ENCODE measurements at places on chromosomes 5 and 9.

DNA sequence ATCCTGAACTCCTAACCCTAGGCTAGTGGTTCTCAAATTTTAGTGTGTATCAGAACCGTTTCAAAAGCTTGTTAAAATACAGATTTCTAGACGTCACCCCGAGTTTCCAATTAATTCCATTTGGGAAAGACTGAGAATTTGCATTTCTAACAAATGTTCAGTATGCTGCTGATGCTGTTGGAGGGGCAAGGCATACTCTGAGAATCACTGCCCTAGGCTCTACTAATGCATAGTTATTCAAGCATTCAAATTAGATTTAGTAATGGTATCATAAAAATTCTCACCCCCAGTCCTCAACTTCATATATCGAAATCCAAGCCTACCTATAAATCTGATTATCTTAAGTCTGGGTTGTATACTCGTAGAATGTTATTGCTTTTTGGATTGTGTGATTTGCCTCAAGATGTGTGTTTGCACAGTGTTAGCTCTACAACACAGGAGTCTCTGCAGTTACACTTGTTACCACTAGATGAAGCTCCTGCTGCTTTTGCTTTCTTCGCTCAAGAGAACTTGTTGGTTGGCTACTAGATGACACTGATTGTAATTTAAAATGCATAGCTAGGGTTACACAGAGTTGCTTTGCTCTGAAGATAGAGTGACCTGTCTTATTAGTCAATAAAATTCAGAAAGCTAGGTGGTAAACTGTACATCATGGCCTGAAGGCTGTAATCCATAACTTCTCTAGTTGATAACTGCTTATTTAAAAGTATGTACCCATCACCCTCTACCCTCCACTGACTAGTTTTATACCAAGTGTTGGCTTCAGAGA is 7.5 kb upstream of the ERAP2 start:
- peak; percentile 84 for DNase-seq

GRCh38 chr5:121910036-121910435 is 51.7 kb upstream of the SRFBP1 start:
- no peak for DNase-seq

- DNase-seq = no peak
These were observed 81.6 kb downstream of the RGS7BP start for GRCh38 chr5:64587370-64587769.

DNA sequence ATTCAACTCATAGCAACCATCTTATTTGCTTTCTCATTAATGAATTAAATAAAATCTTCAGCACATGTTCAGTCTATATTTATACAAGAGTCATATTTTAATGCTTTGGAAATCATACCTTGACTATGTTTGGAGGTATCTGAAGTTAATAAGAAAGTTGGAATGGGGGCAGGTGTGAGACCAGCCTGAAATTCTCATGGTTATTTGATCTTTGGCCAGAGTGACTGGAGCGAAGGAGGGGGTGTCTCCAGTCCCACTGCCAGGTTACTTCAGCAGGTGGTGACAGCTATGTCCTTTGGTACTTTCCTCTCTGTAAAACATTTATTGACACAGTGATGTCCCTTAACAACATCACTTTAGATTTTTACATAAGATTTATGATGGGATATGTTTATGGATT is 318.1 kb upstream of the SGCD start:
- no peak for DNase-seq

- DNase-seq = no peak
These were observed 140.0 kb upstream of the TAF11L2 start for GRCh38 chr5:17358031-17358430.

DNA sequence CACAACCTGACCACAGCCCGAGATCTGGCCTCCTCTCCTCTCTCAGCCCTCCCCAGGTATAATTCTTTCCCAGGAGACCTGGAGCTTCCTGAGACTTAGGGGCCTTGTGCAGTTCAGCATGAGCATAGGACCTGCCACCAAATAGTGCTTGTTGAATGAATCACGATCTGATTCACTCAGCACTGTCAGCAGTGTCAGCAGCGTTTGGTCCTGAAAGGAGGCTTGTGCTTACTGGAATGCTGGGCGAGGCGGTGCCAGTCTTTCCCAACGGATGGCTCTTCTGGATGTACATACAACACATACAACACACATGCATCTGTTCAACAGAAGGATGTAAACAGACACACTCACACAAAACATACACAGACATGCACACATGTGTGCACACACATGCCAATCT is 173.3 kb downstream of the COL23A1 start:
- DNase-seq = peak; percentile 19

DNA sequence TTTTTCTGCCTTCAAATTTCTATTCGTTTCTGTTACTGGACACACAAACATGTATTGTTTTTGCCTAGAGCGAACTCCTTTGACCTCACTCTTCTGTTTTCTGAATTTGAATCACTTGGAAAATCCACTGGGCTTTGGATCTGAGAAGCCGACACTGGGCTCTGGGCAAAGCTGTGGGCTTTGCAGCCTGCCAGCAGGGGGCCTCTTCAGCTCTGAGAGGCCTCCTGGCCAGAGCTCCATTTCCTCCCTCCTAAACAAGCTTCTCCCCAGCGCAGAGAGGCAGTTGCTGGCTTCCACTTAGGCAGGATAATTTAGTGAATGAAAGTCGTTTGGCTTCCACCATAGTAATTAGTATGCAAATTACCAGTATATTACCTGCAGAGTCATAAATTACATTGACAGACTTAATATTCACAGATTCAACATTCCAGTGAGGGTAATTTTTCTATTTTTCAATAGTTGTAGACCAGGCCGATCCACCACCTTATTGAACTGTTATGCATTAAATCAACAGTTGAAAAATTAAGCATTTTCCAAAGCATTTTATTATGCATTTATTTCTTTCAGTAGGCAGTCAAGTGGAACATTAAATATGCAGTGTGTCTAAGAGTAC is 104.0 kb upstream of the ZNF366 start:
- peak; percentile 89 for DNase-seq

DNA sequence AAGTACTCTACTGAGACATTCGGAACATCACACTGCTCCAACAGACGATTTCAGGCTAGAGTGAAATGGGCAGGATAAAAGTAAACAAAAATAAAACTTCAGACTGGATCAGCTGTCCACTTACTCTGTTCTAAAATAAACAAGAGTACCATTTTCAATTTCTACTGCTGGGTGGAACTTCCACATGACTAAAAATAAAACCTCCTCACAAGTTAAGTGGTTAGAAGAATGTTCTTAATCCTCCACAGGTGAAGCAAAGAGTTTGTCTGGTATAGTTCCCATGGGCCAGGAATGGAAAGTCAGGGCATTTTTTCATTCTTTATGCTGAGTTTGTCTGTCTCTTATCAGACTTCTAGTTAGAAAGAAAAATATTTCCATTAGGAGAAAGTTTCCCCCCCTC is 15.7 kb downstream of the NUDT12 start:
- no peak for DNase-seq

DNA sequence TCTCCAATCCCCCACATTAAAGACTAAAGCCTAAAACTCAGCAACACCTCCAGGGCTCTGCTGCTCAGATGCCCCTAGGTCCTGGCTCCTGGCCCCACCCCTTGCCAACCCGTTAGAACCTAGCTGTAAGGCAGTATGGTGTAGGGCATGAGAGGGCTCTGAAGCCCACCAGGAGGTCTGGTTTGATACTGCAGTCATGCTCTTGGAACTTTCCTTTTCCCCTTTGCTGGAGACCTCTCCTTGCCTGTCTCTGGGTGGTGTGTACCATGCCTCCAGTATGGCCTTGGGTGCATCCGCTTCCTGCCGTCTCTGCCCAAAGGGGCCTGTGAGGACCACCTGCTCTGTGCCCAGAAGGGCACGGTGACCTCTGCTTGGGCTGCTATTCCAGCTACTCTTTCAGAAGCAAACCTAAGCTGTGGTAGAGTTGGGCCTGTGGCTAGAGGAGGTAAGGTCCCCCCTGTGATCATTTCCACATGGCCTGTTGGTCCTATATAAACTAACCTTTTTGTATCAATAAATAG is 3.5 kb downstream of the TENT4A start:
- DNase-seq = no peak

- no peak for DNase-seq
These were observed 98.4 kb upstream of the CPLX2 start for GRCh38 chr5:175772747-175773533.

GRCh38 chr5:107504424-107504823 is 166.3 kb downstream of the EFNA5 start:
- DNase-seq = no peak

DNA sequence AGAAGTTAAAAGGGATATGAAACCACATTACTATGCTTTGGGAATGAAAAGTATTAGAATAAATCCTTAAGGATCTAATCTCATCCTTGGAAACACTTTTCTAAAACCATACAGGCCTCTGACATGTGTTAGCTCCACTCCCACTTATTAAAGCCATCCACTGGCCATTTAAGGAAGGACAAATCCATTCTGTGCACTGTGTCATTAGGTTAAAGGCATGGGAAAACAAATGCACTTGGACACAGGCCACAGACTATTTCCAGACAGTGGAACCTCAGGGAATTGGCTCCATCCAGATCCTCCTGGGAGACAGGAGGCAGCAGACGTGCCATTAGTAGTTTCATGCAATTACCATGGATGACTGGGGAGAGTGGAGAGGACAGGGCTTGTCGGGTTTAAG is 454.9 kb downstream of the ENC1 start:
- no peak for DNase-seq

DNA sequence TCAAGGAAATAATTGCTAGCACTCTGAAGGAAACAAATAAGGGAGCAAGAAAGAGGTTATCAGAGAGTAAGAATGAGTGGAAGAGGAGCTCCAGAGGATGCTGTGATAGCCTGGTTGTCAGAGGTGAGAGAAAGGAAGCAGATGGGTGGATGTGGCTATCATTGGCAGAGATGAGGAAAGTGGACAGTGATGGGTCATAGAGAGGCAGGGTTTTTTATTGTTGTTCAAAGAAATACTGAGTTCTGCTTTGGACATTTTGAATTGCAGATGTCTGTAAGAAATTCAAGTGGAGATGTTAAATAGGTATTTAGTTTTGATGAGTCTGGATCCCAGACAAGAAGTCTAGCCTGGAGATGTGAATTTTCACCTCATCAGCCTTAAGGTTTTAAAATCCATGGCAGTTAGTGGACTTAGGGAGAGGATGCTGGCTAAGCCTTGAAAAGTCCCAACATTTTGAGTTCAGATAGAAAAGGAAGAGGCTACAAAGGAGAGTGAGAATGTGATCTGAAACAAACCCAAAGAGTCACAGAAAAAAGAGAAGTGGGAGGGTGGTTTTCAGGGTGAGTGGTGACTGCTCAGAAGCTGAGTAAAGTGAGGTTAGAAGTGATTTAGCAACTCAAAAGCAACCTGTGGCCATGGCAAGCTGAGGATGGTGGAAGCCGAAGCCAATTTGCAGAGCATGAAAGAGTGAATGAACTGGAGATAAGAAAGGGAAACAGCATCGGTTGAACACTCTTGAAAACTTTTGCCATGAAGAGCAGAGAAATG is 50.4 kb downstream of the PPIC start:
- DNase-seq = peak; percentile 12

DNA sequence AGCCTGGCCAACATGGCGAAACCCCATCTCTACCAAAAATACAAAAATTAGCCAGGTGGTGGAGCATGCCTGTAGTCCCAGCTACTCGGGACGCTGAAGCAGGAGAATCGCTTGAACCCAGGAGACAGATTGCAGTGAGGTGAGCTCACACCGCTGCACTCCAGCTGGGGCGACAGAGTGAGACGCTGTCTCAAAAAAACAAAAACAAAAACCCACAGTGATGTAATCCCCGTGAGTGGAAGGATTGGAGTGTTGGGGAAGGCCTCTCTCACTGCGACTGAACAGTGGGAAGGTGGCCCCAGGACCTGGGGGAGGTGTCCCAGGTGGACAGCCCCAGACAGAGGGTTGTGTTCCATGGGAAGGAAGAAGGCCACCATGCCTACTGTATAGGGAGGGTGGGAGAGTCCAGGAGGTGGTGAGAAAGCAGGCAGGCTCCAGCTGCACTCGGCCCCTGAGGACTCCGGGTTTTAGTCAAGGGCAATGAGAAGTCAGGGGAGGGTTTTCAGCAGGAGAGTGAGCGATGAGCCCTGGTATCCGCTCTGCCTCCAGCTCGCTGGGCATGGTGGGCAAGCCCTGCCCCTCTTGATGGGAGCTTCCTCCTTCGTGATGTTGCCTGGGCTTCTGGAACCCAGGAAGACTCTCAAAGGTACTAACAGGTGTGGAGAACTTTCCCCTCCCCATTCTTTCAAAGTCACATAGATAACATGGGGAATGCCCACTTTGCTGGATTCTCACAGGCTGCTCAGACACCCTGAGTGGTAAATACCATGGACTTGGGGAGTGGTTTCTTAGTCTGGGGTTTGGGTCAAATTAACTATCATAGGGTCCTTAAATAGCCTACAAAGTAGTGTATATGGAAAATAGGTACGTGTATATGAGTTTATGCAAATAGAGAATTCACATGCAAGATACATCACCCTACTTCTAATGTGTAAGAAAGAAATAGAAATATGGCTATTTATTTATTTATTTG is 74.7 kb downstream of the PPARGC1B start:
- DNase-seq = no peak

DNA sequence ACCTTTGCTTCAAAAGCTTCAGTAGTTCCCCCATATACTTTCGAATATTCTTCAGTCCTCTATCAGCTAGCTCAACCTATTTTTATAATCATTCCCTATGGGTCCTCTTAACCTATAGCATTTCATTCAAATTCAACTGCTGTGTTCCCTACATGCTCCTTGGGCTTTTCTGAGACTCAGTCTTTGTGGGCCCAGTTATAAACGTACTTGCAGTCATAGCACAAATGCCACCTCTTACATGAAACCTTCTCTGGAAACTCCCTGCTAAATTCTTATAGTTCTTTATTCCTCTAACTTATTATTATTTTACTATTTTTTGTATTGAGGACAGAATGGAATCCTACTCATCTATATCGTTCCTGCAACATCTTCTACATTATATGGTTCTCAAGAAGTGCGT is 24.7 kb downstream of the MLANA start:
- no peak for DNase-seq

- no peak for DNase-seq
These were observed 15.1 kb downstream of the SLC28A3 start for GRCh38 chr9:84325347-84325973.

- DNase-seq = peak; percentile 69
These were observed 67.7 kb upstream of the CCL21 start for GRCh38 chr9:34777666-34778065.

DNA sequence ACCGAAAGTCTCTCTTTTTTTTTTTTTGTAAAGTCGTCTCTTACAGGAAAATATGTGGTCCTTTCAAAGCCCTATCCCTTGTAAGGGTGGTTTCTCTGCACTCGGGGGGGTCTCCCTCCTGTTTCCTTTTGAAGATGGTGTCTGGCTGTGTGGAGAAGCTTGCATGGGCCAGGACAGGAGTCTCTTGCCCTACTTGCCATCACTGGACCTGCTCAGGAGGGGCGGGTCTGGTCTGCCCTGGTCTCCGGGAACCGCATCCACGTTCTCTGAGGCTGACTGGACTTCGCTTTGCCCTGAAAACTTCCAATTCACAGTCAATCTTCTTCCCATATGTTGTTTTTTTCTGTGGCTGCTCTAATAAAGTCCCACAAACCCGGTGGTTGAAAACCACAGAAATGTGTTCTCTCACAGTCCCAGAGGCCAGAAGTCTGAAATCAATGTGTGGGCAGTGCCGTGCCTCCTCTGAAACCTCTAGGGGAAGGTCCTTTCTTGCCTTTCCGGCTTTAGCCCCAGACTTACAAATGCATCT is 92.9 kb upstream of the IER5L start:
- DNase-seq = peak; percentile 82

- peak; percentile 60 for DNase-seq
These were observed 1124.6 kb downstream of the DTWD2 start for GRCh38 chr5:117863586-117864296.

Data from suppressor macrophage (primary cell).